CD8-positive, alpha-beta memory T cell (primary cell): ENCODE measurements at places on chromosomes 12 and 14. TPM values are rescaled to one million over a fixed set of nuclear protein-coding genes. Genes with fewer than 3 reads are reported as not detected.
A peak's percentile ranks its signal among the peaks of the same experiment; 100 is the strongest.

NR1H4 gene
- not detected for total RNA-seq

LRP1-AS gene
- not detected for total RNA-seq

SIX1 gene
- not detected for total RNA-seq

GPR84 gene
- 0.15 TPM for total RNA-seq

IRAK3 gene
- 0.13 TPM for total RNA-seq

ST8SIA1 gene
- 10.2 TPM for total RNA-seq

NGB gene
- not detected for total RNA-seq

DNA sequence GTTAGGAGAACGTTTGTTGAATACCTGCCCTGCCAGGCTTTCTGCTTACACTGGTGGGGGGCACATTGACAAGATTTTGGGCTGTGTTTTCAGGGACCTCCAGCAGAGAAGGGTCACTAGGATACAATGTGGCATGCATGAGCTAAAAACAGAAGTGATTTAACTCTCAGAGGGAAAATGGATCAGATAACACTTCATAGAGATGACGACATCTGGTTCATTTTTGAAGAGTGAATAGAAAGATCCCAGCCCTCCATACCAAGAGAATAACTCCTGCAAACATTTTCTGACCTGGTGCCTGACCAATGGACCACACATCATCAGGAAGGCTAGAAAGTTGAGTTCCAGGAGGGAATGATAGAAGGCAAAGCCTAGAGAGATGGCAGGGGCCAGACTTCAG is 33.7 kb downstream of the CKB start:
- no peak for DNase-seq
- H3K27ac ChIP-seq, result no peak overlapping the region
- no peak overlapping the region for H3K4me3 ChIP-seq

DNA sequence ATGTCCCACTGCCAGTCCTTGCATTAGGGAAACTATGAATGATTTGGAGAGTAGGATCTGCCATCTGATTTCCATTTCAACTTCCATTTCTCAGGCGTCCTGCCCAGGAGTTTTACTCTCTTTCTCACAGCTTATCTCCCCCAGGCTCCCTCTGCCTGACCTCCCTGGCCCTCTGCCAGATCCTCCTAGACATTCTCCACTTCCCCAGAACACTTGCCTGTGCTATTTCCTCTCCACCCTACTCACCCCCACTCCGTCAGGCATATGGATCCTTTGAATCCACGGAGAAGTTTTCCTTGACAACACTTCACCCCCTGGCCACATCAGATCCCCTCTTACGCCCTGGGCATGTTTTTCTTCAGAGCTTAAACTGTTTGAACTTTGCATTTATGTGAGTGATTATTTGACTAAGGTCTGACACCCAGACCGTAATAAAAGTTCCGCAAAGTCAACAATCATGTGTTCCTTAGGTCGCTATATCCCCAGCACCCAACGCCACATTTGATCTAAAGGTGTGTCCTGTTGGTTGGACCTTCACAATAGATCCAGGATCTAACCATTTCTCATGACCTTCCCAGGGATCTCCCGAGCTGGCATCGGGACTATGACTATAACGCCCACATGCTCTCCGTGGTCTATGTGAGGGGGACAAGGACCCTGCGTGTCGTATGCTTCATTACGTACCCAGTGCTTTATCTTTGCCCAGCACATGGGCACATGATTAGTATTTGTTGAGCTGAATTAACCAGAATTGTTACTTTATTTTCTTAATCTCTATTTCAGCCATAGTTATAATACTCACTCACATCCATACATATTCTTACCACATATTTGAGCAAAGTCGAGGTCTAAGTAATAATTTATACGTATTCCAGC is 255.8 kb upstream of the FOXN3 start:
- H3K4me1 ChIP-seq, result peaks cover 17% of the 10 kb centered on the region
- DNase-seq, result no peak
- no peak overlapping the region for H3K4me3 ChIP-seq
- no peaks in the 10 kb centered on the region for H3K27me3 ChIP-seq
- no peak overlapping the region for H3K27ac ChIP-seq

DNA sequence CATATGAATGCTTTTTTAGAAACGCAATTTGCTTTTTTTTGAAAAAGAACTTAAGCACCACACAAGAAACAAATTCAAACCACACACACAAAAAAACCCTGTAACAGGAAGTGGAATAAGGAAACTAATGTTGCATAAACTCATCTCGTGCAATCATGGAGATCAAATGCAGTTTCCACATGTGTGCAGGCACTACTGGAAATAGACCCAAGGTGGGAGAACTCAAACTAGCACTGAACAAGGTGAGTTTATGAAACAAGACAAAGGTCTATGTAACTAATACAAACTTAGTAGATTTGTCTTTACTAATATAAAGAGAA is 17.5 kb downstream of the NIN start:
- H3K27me3 ChIP-seq, result no peaks in the 10 kb centered on the region
- H3K36me3 ChIP-seq, result no peaks in the 10 kb centered on the region
- peak overlapping the region; percentile 44 for H3K4me3 ChIP-seq
- DNase-seq, result peak; percentile 49
- H3K4me1 ChIP-seq, result peaks cover 53% of the 10 kb centered on the region

- H3K4me3 ChIP-seq, result no peak overlapping the region
- H3K36me3 ChIP-seq, result no peaks in the 10 kb centered on the region
- H3K27ac ChIP-seq, result no peak overlapping the region
- H3K27me3 ChIP-seq, result no peaks in the 10 kb centered on the region
Measured at GRCh38 chr12:25992026-25992782, 33.7 kb downstream of the RASSF8 start.

- no peaks in the 10 kb centered on the region for H3K36me3 ChIP-seq
- no peak overlapping the region for H3K4me3 ChIP-seq
- no peaks in the 10 kb centered on the region for H3K27me3 ChIP-seq
Measured at GRCh38 chr12:118073768-118074167, 12.8 kb upstream of the WSB2 start.

DNA sequence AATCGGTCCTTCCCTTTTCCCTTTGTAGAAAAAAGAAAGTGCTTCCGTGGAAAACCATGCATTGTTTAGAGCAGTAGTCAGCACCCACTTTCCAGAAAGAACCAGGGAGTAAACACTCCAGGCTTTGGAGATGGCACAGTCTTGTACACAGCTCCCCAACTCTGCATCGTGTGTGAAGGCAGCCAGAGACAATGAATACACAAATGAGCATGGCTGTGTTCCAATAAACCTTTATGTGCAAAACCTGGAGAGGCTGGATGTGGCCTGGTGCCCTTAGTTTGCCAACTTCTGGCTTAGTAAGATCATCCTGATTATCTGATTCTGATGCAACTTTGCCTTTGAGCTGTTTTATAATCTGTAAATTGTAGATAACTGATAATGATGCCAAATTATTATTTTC is 463.4 kb upstream of the TMEM132C start:
- no peaks in the 10 kb centered on the region for H3K27me3 ChIP-seq
- no peak for DNase-seq
- no peak overlapping the region for H3K27ac ChIP-seq
- no peaks in the 10 kb centered on the region for H3K4me1 ChIP-seq

GRCh38 chr12:69570545-69571399 is 14.5 kb upstream of the CCT2 start:
- DNase-seq, result peak; percentile 54
- peaks cover 15% of the 10 kb centered on the region for H3K36me3 ChIP-seq
- no peak overlapping the region for H3K27ac ChIP-seq
- H3K4me1 ChIP-seq, result no peaks in the 10 kb centered on the region
- no peaks in the 10 kb centered on the region for H3K27me3 ChIP-seq
- no peak overlapping the region for H3K4me3 ChIP-seq

DNA sequence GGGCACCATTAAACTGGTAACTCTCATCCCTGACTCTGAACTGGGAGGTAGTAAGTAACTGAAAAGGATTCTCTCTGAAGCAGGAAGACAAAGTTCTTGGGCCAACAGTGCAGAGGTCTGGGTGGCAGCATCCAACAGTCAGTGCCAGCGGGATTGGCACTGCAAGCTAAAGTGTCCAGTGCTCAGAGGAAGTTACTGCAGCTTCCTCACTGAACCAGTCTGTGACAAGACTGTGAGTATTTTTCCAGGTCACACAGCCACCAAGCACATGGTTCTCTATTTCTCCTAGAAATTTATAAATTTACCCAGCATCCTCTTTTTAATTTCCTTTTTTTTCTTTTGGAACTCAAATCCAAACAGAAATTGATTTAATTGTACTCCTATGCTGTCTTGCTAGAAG is 81.6 kb upstream of the FAR2 start:
- no peaks in the 10 kb centered on the region for H3K36me3 ChIP-seq
- no peaks in the 10 kb centered on the region for H3K4me1 ChIP-seq
- no peaks in the 10 kb centered on the region for H3K27me3 ChIP-seq

- no peak overlapping the region for H3K4me3 ChIP-seq
- DNase-seq, result no peak
- H3K27me3 ChIP-seq, result no peaks in the 10 kb centered on the region
- H3K4me1 ChIP-seq, result no peaks in the 10 kb centered on the region
- no peak overlapping the region for H3K27ac ChIP-seq
Measured at GRCh38 chr14:102732924-102733323, 44.3 kb upstream of the TRAF3 start.

- H3K4me3 ChIP-seq, result no peak overlapping the region
- peaks cover 7% of the 10 kb centered on the region for H3K36me3 ChIP-seq
- no peak overlapping the region for H3K27ac ChIP-seq
- peaks cover 17% of the 10 kb centered on the region for H3K4me1 ChIP-seq
Measured at GRCh38 chr14:89277203-89277602, 139.8 kb downstream of the FOXN3 start.
